ENCODE measurements at places on chromosomes 7 and 10.

- DNase-seq, result no peak
Measured at GRCh38 chr10:75538765-75539164, 107.3 kb downstream of the LRMDA start.

GRCh38 chr7:115024276-115024675 is 102.4 kb downstream of the MDFIC start:
- no peak for DNase-seq

DNA sequence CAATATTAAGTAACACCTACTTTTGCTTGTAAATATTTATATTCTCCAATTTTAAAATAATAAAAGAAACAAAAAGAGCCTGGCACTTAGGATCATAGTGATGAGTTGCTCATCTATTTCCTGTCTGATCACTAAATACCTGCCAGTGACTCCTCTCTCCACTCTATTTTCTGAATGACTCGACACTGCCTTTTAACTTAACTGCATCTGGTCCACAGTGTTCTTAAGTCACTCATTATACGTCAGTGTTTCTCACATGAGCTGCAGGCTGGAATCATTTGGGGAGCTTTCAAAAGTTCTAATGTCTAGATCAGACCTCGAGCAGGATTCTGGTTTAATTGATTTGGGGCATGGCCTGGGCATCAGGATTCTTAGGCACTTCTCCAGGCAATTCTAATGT is 78.0 kb upstream of the AGBL3 start:
- DNase-seq, result no peak

DNA sequence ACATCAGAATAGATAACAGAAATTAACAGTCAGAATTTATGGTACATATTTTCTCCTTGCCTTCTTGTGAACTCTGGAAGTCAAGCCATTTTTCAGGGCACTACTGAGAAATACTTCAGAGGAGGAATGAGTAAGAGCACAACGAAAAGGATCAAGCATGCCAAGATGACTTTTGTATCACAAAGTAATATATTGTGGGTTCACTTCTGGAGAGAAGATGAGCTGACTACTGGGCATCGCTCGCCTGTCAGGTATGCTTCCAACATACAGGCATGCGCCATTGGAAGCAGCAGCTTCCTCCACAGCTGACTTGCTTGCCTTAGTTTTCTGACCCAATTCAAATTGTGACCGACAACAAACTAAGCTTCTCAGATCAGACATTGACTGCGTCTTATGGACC is 137.3 kb downstream of the VTI1A start:
- DNase-seq, result no peak

DNA sequence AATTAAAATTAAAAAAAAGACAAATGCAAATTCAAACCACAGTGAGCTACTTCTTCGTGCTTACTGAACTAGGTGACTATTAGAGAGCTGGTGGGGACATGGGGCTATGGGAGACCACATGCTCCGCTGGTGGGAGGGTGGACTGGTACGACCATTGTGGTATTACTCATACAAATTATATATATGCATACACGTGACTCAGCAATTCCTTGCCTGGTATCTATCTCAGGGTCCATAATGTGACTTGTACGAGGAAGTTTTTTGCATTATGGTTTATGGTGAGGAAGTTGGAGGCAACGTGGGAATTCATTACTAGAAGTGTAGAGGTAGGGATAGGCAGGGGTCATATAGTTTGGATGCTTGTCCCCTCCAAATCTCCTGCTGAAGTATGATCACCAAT is 1112.7 kb downstream of the TYW1 start:
- no peak for DNase-seq

- DNase-seq, result peak; percentile 74
Measured at GRCh38 chr7:157339777-157340677, 3.2 kb downstream of the DNAJB6 start.

GRCh38 chr10:103547391-103547946 is 54.0 kb downstream of the NEURL1 start:
- DNase-seq, result peak; percentile 52

- DNase-seq, result peak; percentile 97
Measured at GRCh38 chr7:129665013-129665401, 53.5 kb downstream of the NRF1 start.

DNA sequence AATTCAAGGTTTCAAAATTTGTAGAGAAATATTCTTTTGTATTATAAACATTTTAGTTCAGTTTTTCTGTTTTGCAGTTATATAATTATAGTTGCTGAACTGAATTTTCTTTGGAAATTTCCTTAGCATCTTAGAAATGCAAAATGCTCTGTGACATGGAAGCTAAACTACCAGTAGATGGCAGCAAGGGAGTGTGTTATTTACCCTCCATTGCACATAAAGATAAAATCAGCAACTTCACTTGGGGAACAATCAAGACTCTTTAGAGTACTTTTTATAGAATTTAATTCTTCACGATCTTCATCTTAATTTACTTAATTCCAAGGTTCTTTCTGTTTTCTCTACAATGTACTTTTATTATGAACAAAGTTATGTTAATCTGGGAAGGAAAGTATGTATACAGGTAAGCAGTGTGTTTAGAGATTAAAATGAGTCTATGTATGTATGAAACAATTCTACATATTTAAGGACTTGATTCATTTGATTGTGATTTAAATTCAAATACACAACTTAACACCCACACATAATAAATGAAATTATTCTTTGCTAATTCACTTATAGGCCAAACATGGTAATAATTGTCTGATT is 404.2 kb downstream of the THSD7A start:
- no peak for DNase-seq

GRCh38 chr7:8291397-8292141 is 29.6 kb upstream of the ICA1 start:
- DNase-seq, result no peak

- DNase-seq, result no peak
Measured at GRCh38 chr7:40202851-40203250, 68.0 kb downstream of the SUGCT start.

- DNase-seq, result no peak
Measured at GRCh38 chr7:157439761-157440160, 103.0 kb downstream of the DNAJB6 start.

DNA sequence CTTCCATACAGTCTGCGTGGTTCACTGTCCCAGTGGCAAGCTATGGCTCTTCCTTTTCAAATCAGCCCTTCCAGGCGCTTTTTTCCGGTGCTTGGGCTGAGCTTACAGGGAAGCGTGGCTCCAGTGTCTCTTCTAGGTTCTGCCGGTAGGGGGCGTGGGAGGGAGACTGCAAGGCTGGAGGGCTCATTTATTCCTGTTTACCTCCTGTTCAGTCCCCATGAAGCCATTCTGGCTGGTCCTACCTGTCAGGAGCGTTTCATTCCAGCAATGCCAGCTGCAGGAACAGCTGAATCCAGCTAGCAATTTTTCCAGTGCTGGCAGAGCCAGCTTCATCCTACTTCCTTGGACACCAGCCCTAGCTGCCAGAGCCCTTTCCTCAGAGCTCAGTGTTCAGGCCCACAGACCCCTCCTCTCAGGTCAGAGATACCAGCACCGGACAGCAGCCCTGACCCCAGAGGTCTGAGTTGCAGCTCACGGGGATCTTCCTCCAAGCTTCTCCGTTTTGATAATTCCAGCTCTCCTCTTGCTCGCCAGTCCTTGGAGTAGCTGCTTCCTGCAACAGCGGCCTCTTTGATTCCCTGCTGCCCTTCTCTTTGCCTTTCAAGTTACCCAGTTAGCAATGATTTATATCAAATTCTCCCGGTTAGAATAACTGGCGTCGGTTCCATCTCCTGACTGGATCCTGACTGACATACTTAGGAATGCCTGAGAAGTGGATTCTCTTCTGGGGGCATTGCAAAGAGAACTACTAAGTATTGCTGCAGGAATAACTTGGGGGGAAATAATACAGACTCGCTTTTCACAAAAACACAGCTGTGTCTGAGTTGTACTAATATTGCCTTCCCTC is 129.8 kb downstream of the FRMD4A start:
- DNase-seq, result peak; percentile 76

GRCh38 chr10:67669978-67670377 is 26.0 kb downstream of the CTNNA3 start:
- no peak for DNase-seq
